GM12878 (cell line): ENCODE measurements at places on chromosomes 6 and 20. TPM values are rescaled to one million over a fixed set of nuclear protein-coding genes. Genes with fewer than 3 reads are reported as not detected.

SNAI1 gene
- 0.33 and 0.43 TPM in 2 replicates for total RNA-seq

ECT2L gene
- total RNA-seq = not detected in 2 replicates

CST7 gene
- total RNA-seq = not detected in 2 replicates

DNA sequence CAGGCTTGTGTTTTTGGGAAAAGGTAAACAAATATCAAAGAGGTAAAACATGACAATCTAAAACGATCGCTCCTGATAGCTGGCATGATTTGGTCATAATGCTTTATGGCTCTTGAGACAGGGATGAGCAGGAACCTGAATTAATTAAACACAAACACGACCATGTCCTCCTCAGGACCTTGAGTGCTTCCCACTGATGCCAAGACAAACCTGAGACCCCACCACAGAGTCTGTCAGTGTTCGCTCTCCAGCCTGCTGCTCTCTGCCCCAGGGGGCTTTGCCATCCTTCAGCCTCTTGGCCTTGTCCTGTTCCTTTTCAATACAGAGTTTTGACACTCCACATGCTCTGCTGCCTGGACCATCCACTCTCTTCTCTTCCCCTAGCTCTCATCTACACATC is 119.4 kb downstream of the MAN1A1 start:
- no peaks in the 10 kb centered on the region for H3K36me3 ChIP-seq
- H3K27ac ChIP-seq = no peak overlapping the region
- no peak overlapping the region for H3K4me3 ChIP-seq
- no peak for DNase-seq
- H3K27me3 ChIP-seq = no peaks in the 10 kb centered on the region

- peaks cover 39% of the 10 kb centered on the region for H3K4me1 ChIP-seq
- H3K36me3 ChIP-seq = peaks cover 11% of the 10 kb centered on the region
- DNase-seq = no peak
- H3K27me3 ChIP-seq = no peaks in the 10 kb centered on the region
- H3K27ac ChIP-seq = no peak overlapping the region
These were observed 7.8 kb downstream of the STX11 start for GRCh38 chr6:144158133-144158532.

- H3K36me3 ChIP-seq = no peaks in the 10 kb centered on the region; the same call in 1 of the 2 replicates
- DNase-seq = no peak
- no peak overlapping the region for H3K4me3 ChIP-seq
- peak overlapping the region; percentile 90 for H3K27ac ChIP-seq
- H3K4me1 ChIP-seq = peaks cover 64% of the 10 kb centered on the region
- no peaks in the 10 kb centered on the region for H3K27me3 ChIP-seq
These were observed 239.2 kb downstream of the GMPR start for GRCh38 chr6:16477367-16478149.

GRCh38 chr20:58980711-58981627 is at the start of gene NELFCD:
NELFCD (plus strand) TSS chr20:58981256; CDS start chr20:58981310, 54 bp downstream.
- H3K36me3 ChIP-seq = no peaks in the 10 kb centered on the region
- H3K4me3 ChIP-seq = peak within 1 kb of the TSS; percentile 99

DNA sequence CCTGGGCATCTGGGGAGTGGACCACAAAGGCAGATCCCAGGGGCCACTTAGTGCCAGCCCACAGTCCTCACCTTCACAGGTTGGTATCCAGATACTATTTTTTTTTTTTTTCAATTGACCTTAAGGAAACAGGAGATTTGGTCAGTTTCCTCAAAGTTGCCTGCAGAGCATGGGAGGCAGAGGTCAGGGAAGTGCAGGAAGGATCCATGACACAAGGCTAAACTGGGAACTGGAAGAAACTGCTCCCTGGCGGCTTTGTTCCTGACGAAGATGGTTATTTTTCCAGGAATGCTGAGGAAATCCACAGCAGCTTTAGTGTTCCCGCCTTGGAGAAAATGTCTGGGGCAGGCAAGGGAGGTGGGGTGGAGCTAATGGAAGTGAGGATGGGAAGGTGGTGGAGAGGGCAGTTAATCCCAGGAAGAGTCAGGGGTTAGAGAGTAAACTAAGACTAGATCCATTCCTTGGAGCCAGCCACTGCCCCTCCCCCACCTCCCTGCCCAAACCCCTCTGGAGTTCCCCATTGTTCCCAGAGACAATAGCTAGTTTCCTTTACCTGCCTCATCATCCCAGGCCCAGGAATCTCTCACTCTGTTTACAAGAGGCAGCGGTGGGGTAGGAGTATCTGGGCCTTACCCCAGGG is 14.3 kb upstream of the MYMX start:
- no peak overlapping the region for H3K4me3 ChIP-seq
- H3K36me3 ChIP-seq = no peaks in the 10 kb centered on the region
- no peak for DNase-seq
- H3K27me3 ChIP-seq = no peaks in the 10 kb centered on the region

GRCh38 chr6:79518842-79519241 is 18.4 kb downstream of the LCA5 start:
- no peaks in the 10 kb centered on the region for H3K36me3 ChIP-seq
- H3K27me3 ChIP-seq = no peaks in the 10 kb centered on the region
- H3K4me1 ChIP-seq = no peaks in the 10 kb centered on the region
- no peak overlapping the region for H3K4me3 ChIP-seq
